ENCODE measurements at places on chromosomes 2 and 18.

DNA sequence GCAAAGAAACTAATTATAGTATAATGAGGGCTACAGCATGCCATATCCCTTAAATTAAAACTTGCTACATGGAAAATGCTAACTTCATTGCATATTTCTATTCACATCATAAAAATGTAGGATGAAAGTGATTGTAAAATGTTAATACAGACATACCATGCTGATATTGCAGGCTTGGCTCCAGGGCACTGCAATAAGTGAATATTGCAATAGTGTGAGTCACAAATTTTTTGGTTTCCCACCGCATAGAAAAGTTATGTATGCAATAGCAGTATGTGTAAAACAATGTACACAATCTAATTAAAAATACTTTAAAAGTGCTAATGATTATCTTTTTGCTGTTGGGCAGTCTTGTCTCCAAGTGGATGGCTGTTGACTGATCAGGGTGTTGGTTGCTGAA, 162.1 kb downstream of the CD8B2 start:
- no peak for DNase-seq

DNA sequence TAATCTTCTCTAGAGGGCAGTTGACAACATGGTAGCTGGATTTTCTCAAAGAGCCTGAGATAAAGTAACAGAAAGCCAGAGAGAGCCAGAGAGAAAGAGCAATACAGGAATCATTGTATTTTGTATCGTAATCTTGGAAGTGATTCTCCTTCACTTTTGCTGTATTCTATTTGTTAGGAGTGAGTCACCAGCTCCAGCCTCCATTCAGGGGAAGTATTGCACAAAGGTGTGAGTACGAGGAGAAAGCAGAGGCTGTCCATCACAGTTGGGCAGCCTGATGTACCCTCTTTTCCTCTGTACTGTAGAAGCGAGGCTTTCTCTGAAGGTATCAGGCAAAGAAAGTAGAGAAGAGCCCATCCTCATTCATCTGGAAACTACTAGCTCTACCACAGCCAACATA, 176.8 kb downstream of the KCNS3 start:
- DNase-seq: no peak

GRCh38 chr2:139964721-139965440, 1184.7 kb upstream of the NXPH2 start:
- DNase-seq: no peak

DNA sequence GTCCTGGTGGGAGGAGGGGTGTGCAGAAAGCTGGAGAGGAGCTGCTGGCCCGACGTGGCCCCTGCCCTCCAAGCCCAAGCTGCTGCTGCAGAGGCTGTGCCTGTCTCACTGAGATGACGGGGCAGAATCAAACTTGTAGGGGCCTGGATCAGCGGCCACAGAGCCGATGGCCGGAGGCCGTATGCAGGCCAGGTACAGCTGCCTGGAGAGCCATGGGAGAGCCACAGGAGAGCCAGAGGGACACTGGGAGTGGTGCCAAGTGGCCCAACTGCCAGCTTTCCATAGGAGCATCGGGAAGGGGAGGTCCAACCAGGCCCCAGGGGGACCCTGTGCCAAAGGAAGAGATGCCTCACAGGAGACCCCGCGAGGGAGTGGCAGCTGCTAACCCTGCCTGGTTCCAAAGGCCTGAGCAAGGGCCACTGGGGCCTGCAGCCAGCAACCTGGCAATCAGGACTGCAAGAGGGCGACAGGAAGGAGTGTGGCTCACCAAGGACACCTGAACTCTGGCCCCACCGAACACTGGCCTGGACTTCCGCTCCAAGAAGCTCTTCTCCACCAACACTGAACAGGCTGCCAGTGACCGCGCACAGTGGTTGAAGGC, 70.7 kb downstream of the HDAC4 start:
- DNase-seq: no peak

- DNase-seq: no peak
These were observed 115.1 kb downstream of the EML6 start for GRCh38 chr2:54838585-54839035.

Measured in NCI-H1436 treated with DMSO at 0.1 percent for 48 hours (cell line).